WTC11 (cell line): ENCODE measurements at places on chromosomes 6 and 20.
A peak's percentile ranks its signal among the peaks of the same experiment; 100 is the strongest.

DNA sequence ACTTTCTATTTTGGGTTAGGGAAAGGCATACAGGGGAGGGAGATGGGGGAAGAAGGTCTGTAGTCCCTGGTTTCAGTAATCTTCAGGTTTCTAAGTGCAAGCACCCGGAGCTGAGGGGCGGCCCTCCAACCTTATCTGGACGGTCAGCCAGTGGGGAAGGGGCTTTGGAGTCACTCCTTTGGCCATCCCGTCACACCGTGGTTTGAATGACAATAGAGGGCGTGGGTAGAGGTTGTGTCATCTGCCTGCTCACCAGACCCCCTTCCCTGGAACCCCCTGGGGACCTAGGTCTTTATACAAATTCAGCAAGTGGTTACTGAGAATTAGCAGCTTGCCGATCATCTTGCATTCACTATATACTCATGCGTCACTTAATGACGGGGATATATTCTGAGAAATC, 29.1 kb downstream of the STK35 start:
- peak; percentile 40 for DNase-seq

- no peak for DNase-seq
Measured at GRCh38 chr20:38144974-38145728, 19.9 kb downstream of the TGM2 start.

DNA sequence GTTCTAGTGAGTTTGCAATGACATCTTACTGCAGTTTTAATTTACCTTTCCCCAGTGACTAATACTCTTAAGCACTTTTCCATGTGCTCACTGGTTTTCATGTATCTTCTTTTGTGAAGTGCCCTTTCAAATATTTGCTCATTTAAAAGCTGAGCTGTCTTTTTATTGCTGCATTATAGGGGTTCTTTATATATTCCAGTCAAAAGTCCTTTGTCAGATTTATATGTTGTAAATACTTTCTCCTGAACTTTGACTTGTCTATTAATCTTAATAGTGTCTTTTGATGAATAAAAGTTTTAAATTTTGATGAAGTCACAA, 50.2 kb upstream of the ELOVL5 start:
- no peak for DNase-seq

GRCh38 chr6:29951882-29952281, 9.6 kb downstream of the HLA-A start:
- no peak for DNase-seq

DNA sequence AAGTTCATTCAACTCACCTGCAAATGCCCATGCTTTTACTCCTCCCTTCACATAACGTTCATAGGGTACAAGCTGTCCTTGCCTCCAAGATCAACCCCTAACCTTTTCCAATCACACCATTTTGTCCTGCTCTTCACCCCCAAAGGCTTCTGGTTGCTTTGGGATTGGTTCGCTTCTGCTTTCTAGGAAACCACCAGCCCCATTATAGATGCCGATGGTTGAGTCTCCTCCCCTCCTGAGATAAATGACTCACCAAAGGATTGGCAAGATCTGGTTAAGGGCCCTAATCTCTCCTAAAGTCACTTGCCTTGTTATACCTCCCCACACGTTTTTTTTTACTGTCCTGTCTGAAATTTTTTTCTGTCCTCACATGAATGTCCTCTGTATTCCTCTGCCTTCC, 311.4 kb downstream of the HACE1 start:
- DNase-seq: no peak

DNA sequence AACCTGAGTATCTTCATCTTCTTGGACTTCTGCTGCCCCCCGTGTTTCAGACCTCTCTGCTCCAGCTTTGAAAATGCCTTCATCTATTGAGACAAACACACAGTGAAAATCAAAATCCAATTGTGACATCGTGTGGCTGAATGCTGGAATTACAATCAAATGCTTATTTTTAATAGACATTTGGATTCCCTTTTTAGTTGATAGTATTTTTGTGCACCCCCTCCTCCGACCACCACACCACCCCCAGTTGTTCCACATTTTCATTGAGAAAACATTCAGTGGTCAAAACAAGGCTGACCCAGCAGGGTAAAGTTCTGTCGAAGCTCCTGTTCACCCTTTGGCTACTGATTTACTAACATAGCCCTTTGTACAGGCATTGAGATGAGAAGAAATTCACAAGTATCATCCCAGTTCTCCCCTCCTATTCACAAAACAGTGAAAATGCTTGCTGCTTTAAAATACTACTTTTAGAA, 79.0 kb downstream of the NRSN1 start:
- DNase-seq: no peak

GRCh38 chr20:10861090-10861489, 187.3 kb upstream of the JAG1 start:
- no peak for DNase-seq

GRCh38 chr20:61769286-61769832, 296.3 kb downstream of the TAF4 start:
- DNase-seq: no peak
